ENCODE measurements at places on chromosomes 11 and 22.

GRCh38 chr22:37704645-37705044, 7.8 kb downstream of the TRIOBP start:
- no peak for DNase-seq

DNA sequence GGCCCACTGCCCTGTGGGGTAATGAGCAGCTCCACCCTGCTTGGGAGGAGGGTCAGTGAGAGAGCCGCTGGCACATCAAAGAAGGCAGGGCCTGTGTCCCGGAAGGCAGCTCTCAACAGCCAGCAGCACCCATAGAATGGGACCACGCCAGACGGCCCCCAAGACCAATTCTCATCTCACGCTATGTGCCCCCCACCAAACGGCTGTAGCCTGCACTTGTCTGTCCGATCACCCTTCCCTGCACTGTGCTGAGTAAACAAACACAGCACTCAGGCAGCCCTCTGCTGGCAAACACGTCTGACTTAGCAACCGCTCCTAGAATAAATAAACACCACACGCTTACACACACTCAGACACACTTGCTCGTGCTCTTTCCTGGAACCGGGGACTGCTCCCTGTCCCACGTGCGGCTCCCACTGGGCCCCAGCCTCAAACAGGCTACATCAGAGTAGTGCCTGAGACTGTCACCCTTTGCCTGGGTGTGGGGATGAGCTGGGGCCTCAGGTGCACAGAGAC, 53.2 kb upstream of the CDON start:
- DNase-seq, result no peak

- DNase-seq, result peak; percentile 3
Observed at GRCh38 chr11:113806406-113806805, 26.8 kb downstream of the CLDN25 start.

GRCh38 chr11:3853899-3854659, 1.4 kb upstream of the STIM1 start:
- DNase-seq, result peak; percentile 85

DNA sequence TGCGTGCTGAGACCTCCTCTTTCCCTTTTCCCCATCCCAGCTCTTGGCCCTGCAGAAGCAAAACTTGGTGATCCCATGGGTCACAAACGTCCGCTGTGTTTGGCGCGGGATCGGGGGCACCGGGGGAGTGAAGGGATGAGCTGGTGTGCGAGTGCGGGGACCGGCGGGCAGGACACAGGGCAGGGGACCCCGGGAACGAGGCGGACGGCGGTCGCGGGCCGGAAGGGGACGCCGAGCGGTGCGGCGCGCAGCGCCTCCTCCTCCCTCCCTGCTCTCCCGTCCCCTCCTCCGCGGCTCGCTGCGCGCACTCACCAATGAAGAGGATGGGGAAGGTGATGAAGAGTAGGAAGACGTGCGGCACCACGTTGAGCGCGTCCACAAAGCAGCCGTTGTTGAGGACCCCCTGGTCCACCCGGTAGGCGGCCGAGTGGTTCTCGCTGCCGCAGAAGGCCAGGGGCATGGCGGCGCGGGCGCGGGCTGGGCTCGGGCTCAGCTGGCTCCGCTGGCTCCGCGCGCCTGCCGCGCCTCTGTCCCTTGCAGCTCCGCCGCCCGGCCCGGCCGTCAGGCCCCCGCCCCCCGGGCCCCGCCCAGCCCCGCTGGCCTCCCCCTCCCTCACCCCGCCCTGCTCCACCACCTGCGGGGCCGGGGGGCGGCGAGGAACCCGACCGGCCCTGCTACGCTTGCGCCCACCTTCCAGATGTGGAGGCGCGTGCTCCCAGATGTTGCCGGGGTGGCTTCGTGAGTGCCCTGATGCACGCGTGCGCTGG, at the start of gene ABCC8:
TSS of gene ABCC8 (minus strand) at position 529 of the 767 bp plus-strand sequence. CDS start at position 460, 69 bp downstream.
- no peak for DNase-seq

- no peak for DNase-seq
Observed at GRCh38 chr11:84800755-84801346, 826.3 kb downstream of the DLG2 start.

DNA sequence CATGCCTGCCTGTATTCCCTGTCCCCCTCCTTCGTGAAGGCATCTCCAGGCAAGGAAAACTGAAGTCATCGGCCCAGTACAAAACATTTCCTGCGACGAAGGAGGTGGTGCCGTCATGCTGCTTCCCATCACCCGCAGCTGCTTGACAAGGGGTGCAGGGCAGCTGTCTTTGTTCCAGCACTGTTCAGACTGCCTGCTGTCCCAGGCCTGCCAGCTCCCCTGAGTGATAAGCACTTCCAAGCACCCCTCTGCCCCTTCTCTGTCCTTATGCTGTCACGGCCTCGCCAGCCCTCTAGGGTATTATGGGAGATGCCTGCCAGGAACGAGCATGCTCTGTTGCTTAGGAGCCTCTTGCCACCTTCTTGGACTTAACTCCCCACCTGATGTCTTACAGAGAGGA, 37.1 kb upstream of the BSX start:
- no peak for DNase-seq

DNA sequence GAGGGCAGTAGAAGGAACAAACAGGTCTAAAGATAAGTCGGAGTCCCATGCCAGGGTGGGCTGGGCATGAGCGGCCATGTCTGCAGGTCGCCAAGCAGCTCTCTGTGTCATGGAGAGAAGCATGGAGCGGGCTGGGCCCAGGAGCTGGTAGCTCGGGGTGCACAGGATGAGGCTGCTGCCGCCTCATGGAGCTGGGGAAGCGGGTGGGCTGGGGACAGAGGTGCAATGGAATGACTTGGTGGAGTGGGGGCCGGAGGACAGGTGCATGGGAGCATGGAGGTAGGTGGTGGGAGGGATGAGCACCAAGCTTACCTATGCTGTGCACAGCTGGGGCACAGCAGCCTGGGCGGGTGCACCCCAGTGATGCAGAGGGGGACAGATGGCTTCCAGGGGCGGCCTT, 3.6 kb downstream of the NRXN2 start:
- DNase-seq, result no peak
